ENCODE measurements at places on chromosomes 2 and 18.

DNA sequence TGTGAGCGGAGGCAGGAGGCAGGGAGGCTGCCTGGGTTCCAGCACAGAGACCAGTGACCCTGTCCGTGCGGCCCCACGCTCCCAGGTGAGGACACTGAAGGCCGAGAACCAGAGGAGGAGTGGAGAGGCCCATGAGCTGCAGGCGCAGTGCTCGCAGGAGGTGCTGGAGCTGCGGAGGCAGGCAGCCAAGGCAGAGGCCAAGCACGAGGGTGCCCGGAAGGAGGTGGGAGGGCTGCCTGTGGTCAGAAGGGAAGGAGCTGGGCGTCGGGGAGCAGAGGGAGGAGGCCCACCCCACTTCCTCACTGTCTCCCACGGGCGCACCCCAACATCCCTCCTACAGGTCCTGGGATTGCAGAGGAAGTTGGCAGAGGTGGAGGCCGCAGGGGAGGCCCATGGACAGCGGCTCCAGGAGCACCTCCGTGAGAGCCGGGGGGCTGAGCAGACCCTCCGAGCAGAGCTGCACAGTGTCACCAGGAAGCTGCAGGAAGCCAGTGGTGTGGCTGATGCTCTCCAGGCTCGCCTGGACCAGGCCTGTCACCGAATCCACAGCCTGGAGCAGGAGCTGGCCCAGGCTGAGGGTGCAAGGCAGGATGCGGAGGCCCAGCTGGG is 33.0 kb upstream of the SNED1 start:
- no peak for DNase-seq

GRCh38 chr2:186959486-186959885 is 110.5 kb upstream of the ZSWIM2 start:
- no peak for DNase-seq

DNA sequence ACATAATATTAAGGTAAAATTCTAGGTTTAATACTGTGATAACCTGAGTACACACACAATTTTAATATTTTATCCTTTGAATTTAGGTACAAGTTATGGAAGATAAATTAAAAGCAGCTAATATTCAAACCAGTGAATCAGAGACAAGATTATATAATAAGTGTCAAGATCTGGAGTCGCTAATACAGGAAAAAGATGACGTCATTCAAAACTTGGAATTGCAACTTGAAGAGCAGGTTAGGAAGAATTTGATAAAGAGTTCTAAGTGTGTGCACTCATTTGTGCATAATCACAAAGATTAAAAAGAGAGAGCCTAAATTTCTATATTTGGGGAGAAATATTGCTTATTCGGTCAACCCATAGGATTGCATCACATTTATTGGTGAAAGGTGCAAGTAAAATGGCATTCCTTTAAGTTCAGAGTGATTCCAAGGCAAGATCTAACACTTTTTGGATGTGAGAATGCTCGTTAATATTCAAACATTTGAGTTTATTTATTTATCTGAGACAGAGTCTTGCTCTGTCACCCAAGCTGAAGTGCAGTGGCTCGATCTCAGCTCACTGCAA is 16.3 kb upstream of the C1GALT1C1L start:
- DNase-seq, result no peak

GRCh38 chr18:76463872-76464271 is 31.2 kb downstream of the ZNF516 start:
- DNase-seq, result no peak

- no peak for DNase-seq
Measured at GRCh38 chr2:78532762-78533379, 492.6 kb upstream of the REG3G start.

- no peak for DNase-seq
Measured at GRCh38 chr2:8152392-8153257, 529.2 kb upstream of the ID2 start.

DNA sequence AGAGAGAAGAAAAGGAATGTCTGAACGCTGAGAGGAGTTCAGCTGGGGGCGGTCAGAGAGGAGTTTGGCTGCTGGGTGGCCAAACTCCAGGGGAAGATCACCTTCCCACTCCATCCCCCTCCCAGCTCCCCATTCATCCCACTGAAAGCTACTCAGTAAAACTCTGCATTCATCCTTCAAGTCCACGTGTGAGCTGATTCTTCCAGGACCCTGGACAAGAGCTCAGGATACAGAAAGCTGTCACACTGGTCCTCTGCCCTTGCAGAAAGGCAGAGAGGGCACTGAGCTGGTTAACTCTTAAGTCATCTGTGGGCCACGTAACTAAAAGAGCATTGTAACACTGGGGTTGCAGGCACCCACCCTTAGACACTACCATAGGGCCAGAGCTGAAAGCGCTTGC is 132.1 kb upstream of the ARL4C start:
- no peak for DNase-seq
